Amniotic stem cell (primary cell): ENCODE measurements at places on chromosomes 16 and 17.

GRCh38 chr16:49618955-49619354, 237.0 kb downstream of the ZNF423 start:
- no peak for DNase-seq

GRCh38 chr17:55155856-55156560, 108.8 kb upstream of the HLF start:
- no peak for DNase-seq

DNA sequence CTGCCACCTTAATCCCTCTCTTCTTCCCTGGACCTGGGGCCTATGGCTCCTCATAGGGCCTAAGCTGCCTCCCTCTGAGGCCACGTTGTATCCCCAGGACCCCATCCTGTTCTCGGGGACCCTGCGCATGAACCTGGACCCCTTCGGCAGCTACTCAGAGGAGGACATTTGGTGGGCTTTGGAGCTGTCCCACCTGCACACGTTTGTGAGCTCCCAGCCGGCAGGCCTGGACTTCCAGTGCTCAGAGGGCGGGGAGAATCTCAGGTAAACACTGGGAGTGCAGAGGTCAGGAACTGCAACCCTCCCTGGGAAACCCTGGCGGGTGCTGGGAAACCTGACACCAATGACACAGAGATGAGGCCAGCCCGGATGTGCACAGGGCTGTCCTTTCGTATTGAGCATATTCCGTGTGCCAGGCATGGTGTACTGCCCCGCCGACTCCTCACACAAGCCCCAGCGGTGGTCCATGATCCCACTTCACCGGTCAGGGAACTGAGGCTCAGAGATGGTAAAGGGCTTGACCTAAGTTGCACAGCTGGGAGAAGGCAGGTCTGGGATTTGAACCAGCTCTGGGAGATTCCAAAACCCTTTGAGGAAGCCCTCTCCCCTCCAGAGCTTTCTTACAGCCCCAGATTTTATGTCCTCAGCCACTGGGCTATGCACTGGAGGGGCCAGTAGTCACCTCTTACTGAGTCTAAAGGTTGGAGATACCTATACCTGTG, 22.9 kb downstream of the ANKRD40 start:
- DNase-seq = no peak

- DNase-seq = no peak
Observed at GRCh38 chr17:16873174-16874035, 98.5 kb downstream of the TNFRSF13B start.

DNA sequence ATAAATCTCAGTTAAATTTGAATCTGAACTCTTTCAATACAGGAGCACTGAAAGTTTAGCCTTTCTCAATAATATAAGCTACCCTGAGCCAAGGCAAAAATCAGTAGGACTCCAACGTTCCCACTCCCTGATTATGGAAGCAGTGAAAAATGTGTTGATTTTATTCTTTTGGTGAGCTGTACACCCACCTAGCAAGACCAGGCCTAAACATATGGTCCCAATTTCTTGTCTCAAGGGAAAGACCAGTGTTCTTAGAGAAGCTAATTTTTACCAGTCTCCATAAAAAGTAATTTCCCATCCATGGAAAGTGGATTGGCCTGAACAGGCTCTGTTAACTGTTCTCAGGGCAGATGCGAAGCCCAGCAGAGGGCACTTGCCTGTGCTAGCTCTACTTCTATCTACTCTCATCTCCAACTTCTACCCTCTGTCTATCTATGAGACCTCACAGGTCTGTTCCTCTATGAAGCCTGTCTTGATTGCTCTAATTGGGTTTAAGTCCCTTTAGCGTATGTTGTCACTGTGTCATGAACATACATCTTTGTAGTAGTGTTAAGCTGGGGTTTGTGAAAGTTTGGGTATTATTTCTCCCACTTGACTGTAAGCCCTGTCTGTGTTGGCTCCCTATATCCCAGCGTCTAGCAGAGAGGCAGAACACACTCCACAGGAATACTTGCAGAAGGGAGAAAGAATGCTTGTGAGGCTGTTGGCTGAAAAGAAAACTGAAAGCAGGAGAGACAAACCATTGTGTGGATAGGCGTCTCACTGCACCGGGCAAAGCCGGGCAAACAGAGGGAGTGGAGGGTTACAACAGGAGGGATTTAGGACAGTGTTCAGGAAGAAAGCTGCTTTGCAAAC, 167.1 kb upstream of the MAF start:
- no peak for DNase-seq

DNA sequence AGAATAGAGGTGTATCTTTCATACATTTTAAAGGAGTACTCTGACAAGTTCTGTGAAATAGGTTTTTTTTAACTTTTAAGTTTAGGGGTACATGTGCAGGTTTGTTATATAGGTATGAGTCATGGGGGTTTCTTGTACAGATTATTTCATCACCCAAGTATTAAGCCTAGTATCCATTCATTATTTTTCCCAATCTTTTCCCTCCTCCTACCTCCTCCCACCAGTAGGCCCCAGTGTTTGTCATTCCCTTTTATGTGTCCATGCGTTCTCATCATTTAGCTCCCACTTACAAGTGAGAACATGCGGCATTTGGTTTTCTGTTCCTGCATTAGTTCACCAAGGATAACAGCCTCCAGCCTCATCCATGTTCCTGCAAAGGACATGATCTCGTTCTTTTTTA, 175.5 kb downstream of the CYB561 start:
- no peak for DNase-seq

DNA sequence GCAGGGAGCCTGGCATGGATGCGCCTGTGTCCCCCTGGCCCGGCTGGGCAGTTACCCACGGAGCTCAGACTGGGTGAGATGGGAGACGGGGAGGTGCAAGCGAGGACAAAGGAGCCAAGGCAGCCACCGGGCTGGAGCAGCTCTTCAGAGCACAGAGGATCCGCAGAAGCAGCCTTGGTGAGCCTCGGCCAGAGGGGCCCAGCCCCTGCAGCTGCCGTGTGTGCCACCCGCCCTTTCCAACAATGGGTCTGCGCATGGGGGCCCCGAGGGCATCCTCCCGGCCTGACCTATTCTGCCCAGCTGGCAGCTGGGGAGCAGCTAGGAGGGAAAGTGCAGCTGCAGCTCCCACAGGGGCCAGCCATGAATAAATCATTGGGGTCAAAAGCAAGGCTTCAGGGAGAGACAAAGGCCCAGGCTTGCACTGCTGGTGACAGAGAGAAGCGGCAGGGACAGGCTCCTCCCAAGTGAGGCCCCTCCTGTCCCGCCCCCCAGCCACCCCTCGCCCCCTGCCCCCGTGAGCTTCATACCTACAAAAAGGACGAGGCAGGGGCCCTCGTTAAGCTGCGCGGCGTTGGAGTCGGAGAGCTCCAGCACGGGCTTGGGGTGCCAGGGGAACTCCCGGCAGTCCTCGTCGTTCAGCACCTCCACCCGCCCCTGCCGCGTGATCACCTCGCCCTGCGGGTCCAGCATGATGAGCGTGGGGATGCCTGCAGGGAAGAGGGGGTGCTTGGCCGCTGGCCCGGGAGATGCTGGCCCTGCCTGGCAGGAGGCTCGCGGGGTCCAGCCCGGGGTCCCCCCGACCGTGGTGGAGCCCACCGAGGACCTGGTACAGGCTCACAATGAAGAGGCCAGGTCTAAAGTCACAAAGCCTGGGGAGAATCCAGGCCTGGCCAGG, 22.6 kb downstream of the MRM3 start:
- no peak for DNase-seq

DNA sequence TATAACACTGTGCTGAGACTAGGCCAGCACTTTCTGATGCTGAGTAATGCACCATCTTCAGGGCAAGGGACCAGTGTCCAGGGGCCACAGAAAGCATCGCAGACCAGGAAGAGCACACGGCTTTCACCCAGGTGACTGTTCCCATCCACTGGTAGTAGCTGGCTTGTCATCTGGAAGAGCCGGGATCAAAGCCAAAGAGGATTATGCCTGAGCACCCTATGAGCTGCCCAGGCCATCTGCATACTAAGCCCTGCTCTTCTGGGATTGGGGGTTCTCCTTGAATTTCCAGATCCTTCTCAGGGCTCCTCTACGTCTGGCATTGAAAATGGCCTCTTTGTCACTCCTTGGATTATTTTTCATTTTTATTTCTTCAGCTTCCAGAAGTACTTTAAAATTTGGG, 140.7 kb downstream of the IRX3 start:
- DNase-seq = no peak

- DNase-seq = no peak
Observed at GRCh38 chr17:78706271-78706915, 75.7 kb downstream of the CYTH1 start.

DNA sequence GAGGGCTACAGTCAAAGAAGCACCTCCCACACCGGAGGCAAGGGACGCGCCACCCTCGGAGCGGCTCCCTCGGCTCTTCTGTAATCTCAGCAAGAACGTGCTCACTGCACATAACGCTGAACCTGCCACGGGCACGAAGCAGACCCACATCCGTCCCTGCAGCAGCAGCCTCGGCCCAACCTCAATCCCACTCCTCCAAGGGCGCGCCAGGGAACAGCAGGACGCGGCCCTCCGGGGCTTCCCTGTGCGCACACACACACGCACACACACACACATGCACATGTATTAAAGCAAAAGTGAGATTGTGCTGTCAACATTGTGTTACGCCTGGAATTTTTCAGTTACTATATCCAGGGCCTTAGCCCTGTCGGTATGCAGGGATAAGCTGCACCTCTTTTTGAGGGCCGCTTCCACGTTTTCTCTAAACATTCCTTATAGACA, 54.0 kb downstream of the TBC1D16 start:
- DNase-seq = no peak

GRCh38 chr17:5481451-5481850, 4.5 kb downstream of the DERL2 start:
- no peak for DNase-seq

DNA sequence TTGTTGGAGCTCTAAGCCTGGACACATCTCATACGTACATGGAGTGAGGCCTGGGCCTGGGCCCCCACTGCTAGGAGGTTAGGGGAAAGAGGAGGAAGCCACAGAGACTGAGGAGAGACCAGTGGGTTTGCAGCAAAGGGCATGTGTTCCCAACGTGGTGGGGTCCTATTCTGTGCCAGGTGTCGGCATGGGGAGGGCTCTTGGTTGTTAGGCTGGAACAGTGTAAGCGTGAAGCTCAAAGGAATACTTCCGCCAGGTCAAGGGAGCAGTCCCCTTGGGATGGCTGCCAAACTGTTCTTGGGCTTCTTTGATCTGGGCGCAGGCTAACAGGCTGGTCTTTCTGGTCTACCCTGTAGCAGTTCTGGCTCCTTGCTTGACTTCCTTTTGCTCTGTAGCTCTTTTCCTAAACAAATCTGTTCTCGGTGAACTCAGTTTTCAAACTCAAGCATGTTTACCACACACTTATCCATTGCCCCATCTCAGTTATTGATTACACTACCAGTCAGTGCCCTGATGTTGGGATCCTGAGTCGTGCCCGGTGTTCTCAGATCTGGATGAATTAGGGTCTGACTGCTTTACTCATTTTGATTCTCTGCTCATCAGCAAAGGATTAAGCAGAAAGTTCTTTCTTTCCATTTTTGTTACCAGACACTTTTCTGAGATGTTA, 36.4 kb downstream of the GPT2 start:
- DNase-seq = no peak

- DNase-seq = no peak
Observed at GRCh38 chr17:81607431-81607830, 29.5 kb downstream of the NPLOC4 start.

DNA sequence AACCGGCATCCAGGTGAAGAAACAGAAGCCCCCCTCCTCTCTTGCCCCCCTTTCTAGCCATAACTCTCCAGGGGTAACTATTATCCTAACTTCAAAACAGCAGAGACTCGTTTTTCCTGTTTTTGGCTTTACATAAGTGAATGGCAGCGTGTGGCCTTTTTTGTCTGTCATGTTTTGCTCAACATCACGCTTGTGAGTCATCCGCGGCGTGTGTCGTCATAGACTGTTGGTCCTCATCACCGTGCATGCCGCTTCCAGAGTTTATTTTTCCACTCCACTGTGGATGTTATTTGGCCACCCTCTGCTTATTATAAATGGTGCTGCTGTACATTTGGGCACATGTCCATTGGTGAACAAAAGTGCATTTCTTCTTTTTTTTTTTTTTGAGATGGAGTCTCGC, 52.6 kb downstream of the ERN1 start:
- DNase-seq = no peak

- no peak for DNase-seq
Observed at GRCh38 chr16:69727916-69728270, 1.5 kb upstream of the NQO1 start.

GRCh38 chr16:84198401-84198800, 7.4 kb downstream of the ADAD2 start:
- DNase-seq = no peak

DNA sequence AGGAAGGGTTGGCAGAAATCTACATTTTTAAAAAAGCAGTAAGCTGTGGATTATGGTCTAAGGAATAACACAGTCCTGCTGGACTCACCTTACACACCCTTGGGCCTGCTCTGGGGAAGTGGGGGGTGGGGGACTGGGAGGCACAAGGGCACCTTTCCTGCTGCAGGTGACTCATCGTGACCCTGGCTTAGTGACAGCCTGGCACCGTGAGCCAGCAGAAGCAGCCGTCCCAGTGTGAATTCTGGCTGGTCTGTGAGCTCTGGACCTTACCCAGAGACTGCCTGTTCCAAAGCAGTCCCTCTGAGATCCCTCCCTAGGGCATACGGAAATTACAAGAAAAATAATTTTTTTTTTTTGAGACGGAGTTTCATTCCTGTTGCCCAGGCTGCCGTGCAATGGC, 4.2 kb upstream of the CRK start:
- no peak for DNase-seq

DNA sequence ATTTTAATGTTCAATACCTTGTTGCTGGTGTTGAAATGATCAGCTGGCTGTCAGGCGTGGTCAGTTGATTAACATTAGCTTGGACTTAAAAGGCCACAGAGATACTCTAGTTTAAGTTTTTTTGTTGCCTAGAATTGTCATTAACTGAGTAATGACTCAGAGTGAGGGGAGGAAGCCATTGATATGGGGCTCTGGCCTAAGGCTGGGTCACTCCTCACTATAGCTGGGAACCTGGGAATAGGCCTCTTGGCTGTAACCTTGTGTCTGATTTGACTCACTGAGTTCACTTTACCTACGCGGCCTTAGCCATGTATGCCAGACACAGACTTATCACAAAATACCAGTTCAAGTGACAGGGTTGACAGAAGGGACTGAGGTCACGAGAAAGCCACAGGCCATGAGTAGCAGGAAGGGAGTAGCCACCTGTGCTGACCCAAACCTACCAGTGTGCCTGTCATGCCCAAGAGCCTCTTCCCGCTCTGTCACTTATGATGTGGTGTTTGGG, 37.9 kb upstream of the ADCY7 start:
- DNase-seq = no peak

DNA sequence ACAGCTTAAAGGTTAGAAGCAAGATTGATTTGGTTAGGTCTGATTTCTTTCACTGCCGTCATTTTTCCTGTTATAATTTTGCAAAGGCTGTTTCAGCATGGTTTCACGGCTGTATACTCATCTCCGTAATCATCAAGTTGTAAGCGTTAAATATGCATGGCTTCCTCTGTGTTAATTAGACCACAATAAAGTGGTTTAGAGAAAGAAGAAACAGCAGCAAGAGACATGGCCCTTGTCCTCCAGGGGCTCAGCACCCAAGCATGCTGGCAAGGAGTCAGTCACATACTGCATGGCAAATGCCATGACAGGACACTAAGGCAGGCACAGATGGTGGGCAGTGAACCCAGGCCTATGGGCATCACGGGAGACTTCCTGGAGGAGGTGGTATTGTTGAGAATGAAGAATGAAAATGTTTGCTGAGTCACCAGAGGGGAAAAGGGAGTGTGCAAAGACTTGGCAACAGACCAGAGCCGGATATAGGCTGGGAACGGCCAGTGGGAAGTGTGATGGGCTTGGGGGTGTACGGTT, 61.4 kb upstream of the PLCG2 start:
- DNase-seq = no peak
